Activated CD4-positive, alpha-beta T cell treated with anti-CD3 and anti-CD28 coated beads, Interleukin-2, Interleukin-4, amounts not matched to agents 100 ng/mL and 50 ng/mL, durations not matched to agents 16 hours and 8 hours (primary cell): ENCODE measurements at places on chromosomes 2 and 18.

GRCh38 chr2:146246736-146247523, 1597.9 kb upstream of the ACVR2A start:
- no peak for DNase-seq

GRCh38 chr18:80034068-80034851, at the start of gene RBFA:
Gene RBFA (plus strand): TSS chr18:80034434. CDS start chr18:80034496, 62 bp downstream.
- DNase-seq = peak; percentile 98

GRCh38 chr2:9750224-9751215, 92.8 kb upstream of the TAF1B start:
- no peak for DNase-seq

GRCh38 chr2:215262741-215263362, 49.0 kb upstream of the ATIC start:
- DNase-seq = no peak

DNA sequence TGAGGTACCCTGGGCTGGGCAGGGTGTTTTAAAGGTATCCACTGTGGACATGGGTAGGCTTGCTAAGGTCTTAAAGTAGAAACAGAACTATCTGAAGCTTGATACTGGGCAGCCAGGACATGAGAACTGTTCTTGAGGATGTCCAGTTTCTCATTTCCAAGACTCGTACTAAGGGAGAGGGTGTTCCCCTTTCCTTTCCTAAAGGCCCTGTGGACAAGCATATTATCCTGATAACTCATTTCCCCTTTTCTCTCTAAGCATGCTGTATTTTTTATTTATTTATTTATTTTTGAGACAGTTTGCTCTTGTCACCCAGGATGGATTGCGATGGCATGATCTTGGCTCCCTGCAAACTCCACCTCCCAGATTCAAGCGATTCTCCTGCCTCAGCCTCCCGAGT, 273.6 kb downstream of the PRKCE start:
- no peak for DNase-seq

- DNase-seq = no peak
Observed at GRCh38 chr2:86542814-86543213, 20.4 kb downstream of the CHMP3 start.

- DNase-seq = peak; percentile 78
Observed at GRCh38 chr18:13612196-13612997, 114.0 kb downstream of the FAM210A start.

- no peak for DNase-seq
Observed at GRCh38 chr2:62854600-62855514, 149.3 kb downstream of the EHBP1 start.

GRCh38 chr2:946073-946948, 4.3 kb upstream of the SNTG2 start:
- DNase-seq = peak; percentile 31

DNA sequence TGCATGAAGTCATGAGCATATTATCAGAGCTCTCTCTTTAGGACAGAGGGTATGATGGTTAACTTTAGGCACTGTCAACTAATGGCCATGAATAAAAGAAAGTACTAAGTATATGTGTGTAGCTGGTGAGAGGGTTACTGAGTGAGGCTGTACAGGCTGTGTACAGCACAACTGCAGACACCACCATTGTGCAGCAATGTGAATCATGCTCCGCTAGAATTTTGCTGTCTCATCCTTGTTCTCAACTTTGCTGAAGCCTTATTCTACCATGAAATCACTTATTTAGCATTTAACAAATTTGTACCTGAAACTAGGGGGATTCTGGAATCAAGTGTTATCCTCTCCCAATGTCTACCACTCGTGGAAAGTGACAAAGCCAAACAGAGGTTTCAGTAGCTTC, 414.9 kb downstream of the PLCL1 start:
- DNase-seq = no peak

- peak; percentile 36 for DNase-seq
Observed at GRCh38 chr2:11738589-11739436, 7.6 kb upstream of the LPIN1 start.

DNA sequence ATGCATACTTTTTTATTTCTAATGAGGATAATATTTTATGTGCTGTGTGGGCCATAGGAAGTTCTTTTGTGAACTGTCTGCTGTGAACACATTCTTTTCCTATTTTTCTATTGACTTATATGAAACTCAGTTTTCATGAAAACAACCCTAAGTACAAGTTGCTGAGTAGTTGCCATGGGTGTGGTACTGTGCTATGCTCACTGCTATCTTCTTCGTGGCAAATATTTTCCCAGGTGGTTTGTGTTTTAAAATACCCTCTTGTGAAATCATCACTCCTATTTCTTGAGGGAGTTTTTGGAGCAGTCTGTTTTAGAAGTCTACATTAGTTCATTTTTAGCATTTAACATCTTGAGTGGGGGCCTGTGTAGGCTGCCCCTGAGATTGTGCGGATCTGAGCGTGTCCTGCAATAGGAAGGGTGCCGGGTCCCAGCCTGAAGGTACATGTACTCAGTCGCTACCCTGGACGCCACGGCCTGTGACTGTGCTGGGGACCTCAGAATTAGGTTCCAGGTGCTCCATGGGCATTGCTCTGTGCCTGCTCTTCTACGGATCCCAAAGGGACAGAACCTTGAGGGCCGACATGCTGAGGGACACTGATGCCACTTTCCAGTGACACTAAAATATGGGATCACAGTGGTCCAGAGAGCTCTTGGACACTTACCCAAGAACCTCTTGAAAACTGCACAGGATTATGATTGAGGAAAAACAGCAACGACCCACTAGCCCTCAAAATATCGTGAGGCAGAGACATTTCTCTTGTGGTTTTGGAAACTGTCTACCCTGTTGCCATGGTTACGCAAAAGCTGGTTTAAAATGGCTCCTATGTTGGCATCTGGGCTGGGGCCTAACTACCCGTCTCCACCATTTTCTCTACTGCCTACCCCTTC, 480.4 kb downstream of the TGIF1 start:
- DNase-seq = no peak

- no peak for DNase-seq
Observed at GRCh38 chr2:165811592-165812370, 17.7 kb upstream of the GALNT3 start.

DNA sequence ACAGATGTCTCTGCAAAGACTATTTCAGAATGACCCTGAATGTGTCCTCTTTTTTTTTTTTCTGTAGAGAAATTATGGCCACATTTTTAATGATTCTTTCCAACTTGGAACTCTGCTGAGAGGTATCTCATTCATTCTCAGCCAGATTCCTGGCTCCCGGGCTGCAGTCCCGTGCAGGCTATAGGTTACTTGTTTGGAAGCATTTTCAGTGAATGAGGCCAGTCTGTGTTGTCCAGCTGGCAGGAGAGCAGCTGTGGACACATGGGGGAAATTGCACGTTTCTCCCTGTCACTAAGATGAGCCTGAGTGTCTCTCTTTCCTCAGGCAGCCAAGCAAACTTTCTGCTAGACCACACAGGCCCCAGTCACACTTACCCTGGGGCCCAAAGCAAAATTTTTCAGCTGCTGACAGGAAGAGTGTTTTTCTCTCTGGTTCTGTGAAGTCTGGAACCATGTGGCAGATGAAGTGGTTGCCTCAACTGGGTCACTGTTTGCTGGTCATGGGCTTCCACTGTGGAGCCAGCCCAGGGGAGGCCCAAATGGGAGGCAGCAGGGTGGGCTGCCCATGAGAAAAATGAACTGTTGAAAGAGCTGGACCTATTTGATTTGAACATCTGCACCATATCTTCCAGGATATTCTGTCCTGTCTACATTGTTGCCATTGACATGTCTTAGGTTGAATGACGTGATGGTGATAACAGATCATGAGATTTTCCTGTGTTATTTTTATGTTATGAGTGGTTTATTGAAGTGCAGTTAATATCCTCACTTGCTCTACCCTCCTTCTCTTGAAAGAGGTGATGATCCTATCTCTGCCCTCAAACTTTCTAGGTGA, 431.2 kb downstream of the LPIN1 start:
- no peak for DNase-seq

DNA sequence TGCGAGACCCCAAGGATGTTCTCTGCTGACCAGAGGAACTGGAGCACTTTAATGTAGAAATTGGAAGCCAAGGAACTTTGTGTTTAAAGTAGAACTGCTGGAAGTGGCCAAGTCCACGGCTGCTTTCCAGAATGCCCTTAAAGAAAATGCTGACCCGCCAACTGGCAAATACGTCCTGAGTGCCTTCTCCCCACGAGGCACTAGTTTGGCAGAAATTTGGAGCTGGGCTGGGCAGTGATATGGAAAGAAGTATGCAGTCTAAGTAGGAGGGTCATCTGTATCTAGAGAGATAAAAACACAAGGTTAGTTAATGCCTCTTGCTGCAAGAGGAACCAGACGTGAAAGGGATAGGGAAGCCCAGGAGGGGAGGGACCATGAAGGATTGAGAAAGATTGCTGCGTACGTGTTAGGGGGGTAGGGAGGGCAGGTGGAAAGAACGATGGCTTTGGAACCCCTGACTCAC, 59.3 kb upstream of the RFX8 start:
- no peak for DNase-seq

GRCh38 chr2:974502-974901, 23.9 kb downstream of the SNTG2 start:
- no peak for DNase-seq

DNA sequence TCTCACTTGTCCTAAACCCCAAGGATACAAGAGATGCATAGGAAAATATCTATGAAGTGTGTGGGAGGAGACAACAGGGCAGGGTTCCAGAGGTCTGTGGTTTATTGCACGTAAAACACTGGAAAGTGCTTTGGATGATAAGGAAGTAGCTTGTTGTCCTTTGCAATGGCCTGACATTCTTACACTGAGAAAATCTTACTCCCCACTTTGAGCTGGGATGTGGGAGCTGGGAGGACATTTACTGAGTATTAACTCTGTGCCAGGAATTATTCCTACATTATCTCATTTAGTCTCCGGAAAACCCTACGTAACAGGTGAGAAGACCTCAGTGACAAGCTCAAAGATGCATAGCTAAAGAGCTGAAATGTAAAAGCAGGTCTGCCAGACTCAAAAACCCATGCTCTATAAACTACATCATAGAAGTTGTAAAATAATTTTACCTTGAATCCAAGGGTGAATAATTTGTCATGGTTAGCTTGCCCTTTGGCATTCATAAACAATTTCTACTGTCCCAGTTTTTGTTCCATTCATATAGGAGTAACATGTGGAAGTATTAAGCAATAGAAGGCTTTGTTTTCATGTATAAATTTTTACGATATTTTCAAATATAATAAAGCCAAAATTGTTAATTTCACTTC, 9.2 kb upstream of the GALNT3 start:
- no peak for DNase-seq

DNA sequence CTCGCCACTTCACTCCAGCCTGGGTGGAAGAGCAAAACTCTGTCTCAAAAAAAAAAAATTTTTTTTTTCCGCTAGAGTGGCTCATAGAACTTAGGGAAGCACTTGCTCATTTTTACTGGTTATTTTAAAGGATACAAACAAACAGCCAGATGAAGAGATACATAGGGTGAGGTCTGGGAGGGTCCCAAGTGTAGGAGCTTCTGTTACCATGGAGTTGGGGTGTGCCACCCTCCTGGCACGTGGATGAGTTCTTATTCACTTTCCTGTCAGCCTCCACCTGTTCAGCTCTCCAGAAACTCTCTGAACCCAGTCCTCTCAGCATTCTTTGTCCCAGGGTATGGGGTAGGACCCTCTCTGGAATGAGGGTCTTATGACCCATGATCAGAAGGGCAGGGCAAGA, 4.9 kb upstream of the MAT2A start:
- DNase-seq = no peak

GRCh38 chr18:31965316-31965970, 22.5 kb upstream of the TRAPPC8 start:
- no peak for DNase-seq

DNA sequence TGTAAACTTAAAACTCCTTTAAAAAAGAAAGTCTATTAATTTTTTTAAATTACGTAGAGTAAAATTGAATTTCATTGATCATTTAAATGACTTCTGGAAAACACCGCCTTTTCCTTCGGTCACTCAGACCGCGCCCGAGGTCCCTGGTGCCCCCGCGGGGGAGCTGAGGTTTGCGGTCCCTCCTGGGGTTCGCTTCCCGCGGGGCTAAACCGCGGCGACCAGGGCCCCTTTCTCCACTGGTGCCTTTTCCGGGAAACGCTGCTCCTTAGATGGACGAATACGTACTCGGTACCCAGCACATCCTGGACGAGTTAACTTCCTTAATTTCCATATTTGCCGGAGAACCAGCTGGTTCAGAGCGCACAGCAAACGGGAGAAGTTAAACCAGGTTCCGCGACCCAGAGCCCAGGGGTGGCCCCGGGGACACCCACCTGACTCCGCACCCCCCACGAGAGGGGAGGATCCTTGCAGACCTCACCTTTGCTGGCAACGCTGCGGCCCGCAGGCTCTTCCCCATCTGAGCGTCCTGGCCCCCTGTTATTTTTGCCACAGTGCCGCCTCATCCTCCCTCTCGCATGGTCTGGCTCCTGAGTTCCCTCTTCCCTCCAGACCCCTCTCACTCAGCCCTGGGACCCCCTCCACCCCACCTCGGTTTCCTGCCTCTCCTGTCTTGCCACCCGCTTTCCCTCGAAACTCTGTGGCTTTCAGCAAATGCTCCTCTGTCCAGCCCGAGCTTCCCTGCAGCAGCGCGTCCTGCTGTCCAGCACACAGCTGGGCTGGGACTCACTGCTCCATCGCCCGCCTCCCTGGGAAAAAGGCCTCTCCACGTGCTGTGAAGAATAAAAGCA, 420.0 kb upstream of the MYT1L start:
- DNase-seq = no peak

DNA sequence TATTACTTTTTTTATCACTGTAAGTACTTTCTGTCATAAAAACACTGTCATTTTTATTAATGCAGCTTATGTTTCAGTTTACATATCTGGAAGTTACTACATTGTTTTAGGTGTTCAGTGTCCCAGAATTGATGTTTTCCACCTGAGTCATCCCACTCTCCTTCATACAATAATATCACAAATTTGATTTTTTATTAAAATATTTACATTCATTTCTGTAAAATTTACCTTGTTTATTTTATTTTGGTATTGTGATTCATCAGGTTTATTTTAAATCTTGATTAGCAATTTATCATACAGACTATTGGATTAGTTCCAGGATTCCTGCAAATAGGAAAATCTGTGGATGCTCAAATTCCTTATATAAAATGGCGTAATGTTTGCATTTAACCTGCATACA, 1662.9 kb downstream of the SUCLG1 start:
- no peak for DNase-seq

DNA sequence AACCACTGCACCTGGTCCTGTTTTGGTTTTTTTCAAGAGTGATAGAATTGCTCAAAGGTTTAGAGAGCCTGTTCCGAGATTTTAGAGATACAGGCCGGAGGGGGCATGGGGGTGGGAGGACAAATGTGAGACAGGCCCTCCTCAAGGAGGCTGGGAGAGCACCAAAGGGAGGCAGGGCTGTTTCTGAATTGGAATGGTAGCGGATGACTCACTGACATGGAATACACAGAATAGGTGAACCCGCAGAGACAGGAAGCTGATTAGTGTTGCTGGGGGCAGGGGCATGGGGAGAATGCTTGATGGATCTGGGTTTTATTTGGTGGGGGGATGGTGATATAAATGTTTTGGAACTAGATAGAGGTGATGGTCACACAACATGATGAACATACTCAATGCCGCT, 111.0 kb upstream of the MGAT5 start:
- DNase-seq = no peak
